ENCODE measurements at places on chromosomes 5 and 9.

- DNase-seq, result no peak
These were observed 113.5 kb downstream of the RORB start for GRCh38 chr9:74610523-74611061.

GRCh38 chr5:172800088-172800551 is 29.1 kb upstream of the DUSP1 start:
- peak; percentile 95 for DNase-seq

DNA sequence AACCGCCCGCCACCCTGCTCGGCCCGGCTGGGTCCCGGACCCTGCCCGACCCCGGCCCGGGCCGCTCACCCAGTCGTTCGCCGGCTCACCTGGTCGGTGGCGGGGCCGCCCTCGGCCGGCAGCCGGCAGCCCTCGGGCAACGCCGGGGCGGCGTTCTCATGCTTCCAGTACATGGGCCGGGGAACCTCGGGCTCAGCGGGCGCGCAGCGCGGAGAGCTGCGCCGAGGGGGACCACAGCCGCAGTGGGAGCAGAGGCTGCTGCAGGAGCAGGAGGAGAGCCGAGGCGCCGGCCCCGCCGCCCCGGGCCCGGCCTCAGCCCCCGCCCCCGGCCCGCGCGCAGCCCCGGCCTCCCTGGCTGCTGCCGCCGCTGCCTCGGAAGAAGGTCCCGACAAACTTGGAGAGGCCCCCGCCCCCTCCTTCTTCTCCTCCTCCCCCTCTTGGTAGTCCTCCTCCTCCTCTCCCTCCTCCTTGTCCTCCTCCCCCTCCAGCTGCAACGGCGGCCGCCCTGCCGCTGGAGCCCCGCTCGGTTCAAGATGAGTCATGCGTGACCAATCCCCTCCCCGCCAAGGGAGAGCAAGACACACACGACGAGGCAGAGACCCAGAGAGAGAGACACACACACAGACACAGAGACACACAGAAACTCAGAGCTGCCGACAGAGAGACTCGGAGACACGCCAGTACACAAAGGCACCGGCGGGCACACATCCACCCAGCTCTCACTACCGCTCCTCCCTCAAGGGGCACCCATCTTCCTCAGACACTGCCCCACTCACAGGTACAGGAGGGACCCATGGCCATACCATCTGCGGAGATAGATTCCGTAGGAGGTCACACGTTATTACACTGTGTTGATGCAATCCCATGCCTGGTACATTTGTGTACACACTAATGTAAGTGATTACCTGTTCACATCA is at the start of gene LHX6:
TSS of gene LHX6 (minus strand) at position 390 of the 917 bp plus-strand sequence. CDS start at position 173, 217 bp downstream.
- peak; percentile 90 for DNase-seq

GRCh38 chr5:100584069-100584468 is 48.9 kb downstream of the FAM174A start:
- DNase-seq, result no peak

DNA sequence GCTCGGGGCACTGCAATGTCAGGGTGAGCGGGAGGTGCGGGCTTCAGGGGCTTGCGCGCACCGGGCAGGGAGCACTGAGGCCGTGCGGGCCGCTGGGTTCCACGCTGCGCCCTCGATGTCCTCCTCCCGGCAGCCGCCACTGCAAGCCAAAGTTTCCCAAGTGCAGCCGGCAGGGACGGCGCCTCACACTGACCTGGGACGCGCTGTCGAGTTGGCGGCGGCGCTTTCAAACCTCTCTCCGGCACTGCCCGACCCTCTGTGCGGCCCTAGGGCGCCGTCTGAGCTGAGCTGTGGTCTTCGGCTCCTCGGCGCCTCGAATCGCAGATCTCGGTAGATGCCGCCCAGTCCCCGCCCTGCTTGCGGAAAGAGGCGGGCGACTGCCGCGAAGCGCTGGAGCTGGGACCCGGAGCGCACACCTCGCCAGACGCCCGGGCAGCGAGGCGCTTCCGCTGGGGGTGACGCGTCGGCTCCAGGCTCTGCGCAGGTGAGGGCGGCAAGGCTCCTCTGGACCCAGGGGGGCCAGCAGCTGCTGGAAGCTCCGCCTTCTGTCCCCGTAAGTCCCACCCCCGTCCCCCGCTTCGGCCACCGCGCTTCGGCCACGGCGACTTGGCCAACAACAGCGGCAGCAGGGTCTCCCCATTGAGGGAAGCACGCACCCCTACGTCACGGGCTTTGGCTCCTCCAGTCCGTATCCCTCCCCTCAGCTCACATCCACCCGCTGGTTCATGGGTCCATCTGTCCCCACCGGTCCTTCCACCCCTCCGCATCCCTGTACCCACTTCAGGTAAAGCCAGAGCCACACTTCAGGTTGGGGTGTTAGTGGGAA is at the start of gene ANKRD34B:
TSS of gene ANKRD34B (minus strand) at position 320 of the 826 bp plus-strand sequence. CDS start 10,261 bp downstream, outside the sequence.
- peak; percentile 83 for DNase-seq

DNA sequence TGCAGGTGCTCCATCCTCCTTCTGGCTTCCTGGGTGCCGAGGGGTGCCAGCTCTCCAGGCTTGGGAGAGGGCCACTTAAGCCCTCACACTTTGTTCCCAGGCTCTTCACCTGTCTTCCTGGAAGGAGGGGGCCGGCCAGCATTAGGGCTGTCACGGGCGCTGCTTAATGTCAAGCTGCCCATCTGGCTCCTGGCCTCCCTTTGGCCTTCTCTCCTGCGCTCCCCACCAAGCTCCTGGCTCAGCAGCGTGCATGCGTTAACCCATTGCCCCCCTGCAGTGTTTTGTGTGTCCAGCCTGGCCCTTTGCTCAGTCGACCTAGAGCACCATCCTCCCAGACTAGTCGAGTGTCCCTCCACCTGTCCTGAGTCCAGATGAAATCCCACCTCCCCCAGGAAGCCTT is 21.3 kb downstream of the NTNG2 start:
- DNase-seq, result no peak

- DNase-seq, result peak; percentile 80
These were observed 28.7 kb downstream of the DMRT3 start for GRCh38 chr9:1005043-1005667.
